ENCODE measurements at places on chromosomes 7 and 10.

DNA sequence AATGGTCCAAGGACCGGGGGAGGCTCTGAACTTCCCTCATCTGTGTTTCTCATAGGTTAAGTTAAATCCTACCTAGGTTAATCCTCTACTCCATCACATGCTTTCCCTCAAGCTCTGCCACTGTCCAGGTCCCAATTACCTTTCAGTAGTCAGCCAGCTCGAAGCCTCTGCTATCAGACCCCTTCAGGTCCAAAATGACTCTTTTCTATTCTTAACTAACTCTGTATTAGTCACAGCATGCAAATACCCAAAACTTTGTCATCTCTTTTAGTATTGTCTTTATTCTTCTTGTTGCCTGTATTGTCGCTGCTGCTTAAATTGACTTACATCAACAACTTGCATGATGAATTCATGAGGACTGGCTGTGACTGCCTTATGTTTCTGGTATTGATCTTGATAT lies 15.3 kb downstream of the PPP1R17 start:
- no peak for DNase-seq

DNA sequence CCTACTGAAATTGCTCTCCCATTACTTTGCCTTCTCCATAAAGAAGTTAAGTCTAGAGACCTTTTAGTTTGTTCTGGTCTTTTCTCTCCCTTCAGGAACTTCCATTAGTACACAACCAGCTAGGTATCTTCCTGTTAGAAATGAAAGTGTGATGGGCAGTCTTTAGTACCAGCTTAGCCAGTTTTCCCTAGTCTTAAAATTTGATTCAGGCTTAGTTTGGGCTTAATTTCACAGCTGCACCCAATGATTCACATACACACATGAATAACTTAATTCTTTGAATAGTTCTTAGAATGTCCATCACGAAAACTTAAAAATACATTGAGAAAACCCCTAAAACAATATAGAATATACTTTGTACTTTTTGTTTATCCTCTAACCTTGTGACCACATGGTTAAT lies 2.4 kb upstream of the PPP1R9A start:
- no peak for DNase-seq

GRCh38 chr7:4460597-4460996 lies 221.5 kb upstream of the FOXK1 start:
- no peak for DNase-seq

- no peak for DNase-seq
Measured at GRCh38 chr10:3579845-3580244, 205.2 kb downstream of the KLF6 start.

- DNase-seq, result no peak
Measured at GRCh38 chr10:47369251-47369894, 14.7 kb downstream of the ZNF488 start.

- DNase-seq, result no peak
Measured at GRCh38 chr10:7773845-7774801, 13.7 kb downstream of the KIN start.

DNA sequence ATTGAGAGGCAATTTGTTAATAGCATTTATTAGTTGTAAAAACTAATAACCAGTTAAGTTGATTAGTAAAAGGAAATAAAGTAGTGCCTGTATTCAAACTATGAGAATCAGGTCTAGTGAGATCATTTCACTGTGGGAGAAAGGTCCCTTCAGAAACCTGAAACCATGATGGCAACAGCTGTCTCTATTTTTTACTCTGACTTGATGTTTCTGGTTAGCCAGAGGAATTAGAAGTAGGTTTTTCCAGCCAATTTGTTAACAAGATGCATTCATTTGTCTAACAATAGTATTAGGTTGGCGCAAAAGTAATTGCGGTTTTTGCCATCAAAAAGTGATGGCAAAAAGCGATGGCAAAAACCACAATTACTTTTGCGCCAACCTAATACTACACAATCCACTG lies 272.2 kb upstream of the YAE1 start:
- DNase-seq, result no peak
